ENCODE measurements at places on chromosomes 3 and 15.

DNA sequence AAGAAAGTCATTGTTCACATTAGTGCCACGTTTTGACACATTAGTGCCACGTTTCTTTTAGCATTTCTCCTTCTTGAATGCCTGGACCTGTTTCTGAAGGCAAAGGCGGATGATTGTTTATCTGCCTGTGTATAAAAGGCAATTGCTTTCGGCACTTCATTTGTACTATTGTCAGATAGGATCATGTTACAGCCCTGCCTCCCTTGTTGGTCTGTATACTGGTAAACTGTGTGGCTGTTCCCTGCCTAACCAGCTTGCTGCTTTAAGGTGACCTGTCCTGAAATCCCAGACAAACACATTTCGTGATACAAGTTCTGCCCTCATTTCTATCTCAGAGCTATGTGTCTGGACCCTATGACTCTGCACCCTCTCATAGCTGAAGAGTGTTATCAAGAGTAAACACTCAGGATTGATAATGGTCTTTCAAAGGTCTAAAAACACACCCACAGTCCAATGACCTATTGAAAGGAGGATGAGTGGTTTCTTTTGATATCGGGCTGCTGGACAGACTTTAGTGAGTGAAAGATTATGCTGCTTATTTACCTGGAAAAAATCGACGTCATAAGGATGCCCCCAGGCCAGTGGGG is 276.3 kb upstream of the MCTP2 start:
- no peak for DNase-seq

DNA sequence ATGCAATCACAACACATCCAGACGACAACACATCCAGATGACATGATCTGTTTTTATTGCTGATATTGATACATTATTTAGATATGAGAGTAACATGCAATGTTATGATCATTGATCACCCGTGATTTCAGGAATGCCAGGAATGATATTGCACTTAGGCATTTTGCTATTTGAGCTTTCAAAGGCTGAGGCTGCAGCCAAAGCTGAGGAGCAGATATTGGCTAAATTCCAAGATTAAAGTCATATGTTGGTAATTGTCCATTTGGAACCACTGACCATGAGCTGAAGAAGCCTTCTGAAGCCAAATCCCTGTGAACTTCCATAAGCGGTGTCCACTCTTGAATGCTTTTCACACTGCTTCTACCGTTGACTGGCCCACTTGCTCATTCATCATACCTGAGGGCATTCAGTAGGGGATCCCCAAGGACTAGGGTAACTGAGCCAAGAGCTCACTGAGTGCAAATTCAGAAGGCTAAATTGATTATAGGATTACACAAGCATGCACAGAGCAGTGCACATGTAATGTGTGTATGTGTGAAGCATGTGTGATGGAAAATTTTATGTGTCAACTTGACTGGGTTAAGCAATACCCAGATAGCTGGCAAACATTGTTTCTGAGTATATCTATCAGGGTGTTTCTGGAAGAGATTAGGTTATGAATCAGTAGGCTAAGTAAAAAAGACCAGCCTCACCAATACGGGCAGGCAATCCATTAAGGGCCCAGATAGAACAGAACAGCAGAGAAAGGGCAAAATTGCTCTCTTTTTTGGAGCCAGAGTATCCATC is 92.1 kb upstream of the PLAAT1 start:
- DNase-seq = no peak

DNA sequence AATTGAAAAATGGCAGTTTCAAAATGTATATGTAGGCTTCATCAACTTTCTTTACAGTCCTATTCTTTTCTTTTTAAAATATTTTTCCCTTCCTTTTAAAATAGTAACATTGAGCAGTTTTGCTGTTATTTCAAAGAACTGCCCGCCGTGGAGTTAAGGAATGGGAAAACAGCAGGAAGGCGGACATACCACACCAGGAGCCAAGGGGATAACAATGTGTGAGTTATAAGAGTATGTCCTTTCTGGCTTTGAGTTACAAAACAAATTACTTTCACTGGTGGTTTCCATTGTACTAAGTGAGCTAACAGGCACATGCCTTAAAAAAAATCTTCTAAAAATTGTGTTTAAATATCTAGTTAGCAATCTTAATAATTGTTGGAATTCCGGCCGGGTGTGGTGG is 37.4 kb upstream of the FBXL22 start:
- no peak for DNase-seq

- no peak for DNase-seq
Measured at GRCh38 chr15:67175643-67176071, 78.8 kb downstream of the AAGAB start.

DNA sequence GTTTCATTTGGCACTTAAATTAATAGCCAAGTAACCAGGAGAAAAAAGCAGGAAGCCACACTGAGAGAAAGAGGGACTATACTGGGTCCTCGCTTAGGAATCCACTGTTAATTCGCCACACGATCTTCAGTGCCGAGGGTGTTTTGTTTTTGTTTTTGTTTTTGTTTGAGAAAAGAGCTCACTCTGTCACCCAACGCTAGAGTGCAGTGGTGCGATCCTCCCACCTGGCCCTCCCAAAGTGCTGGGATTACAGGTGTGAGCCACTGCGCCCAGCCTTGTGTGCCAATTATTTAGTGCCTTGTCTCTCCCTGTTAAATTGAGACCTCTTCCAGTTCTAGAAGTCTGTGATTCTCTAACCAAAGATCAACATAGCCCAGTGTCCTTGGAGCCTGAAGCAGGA is 53.8 kb upstream of the TPM1 start:
- DNase-seq = no peak

DNA sequence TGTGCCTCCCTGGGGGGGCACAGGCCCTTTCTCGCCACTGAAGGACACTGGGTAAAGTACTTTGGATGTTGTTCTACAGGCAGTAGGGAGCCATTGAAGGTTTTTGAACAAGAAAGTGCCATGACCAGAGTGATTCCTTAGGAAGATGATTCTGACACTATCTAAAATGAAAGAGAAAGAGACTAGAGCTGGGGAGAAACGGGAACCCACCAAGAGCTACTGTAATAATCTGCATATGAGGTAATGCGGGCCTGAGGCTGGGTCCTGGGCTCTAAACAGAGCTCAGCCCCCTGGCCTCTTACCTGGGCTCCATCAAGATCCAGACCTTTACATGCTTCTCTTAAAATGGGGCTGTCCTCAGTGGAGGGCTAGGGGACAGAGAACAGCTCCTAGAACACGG is 24.9 kb downstream of the GRK7 start:
- DNase-seq = no peak

DNA sequence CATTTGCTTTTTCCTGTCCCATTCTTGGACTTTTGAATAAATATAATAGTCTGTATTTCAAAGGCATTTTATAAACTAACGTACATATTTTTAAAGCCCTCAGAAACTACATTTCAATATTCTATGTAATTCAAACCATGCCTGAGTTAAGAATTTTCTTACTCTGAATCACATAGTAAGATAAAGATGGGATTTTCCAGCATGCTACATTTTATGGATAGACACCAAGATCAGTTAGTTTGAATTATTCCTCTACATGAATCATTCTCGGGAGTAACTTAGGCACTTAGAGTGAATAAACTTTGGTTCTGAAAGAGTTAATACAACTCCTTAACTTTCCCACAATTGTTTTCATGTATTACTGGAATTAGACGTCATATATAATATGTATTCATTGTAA is 713.3 kb upstream of the CBLB start:
- DNase-seq = no peak

DNA sequence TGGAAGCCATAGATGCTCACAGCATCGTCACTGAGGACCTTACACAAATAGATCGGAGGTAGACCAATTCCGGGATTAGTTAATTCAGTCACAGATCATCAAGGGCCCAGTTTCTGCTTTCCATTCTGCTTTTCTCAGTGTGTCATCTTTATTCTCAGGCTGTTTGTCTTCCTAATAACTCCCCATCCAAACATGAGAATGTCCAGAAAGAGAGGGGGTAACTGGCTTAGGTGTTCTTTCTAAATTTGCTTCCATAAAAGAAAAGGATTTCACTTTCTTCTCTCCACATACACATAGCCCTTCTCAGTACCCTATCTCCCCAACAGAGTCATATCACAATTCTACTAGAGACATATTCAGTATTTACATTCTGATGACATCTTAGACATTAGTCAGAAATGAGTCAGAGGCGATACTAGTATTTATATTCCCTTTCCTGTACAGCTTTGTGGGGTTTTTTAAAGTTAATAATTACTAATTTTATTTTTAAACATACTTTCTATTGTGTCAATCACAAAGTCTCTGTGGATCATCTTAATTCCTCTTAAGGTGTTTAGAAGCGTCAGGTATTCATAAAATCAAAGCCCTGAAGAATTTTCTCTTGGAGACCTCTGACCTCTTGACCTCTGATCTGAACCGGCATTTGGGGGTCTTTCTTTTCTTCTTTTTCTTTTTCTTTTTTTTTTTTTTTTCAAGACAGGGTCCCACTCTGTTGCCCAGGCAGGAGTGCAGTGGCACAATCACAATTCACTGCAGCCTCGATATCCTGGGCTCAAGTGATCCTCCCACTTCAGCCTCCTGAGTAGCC is 24.3 kb upstream of the IL12A start:
- no peak for DNase-seq

DNA sequence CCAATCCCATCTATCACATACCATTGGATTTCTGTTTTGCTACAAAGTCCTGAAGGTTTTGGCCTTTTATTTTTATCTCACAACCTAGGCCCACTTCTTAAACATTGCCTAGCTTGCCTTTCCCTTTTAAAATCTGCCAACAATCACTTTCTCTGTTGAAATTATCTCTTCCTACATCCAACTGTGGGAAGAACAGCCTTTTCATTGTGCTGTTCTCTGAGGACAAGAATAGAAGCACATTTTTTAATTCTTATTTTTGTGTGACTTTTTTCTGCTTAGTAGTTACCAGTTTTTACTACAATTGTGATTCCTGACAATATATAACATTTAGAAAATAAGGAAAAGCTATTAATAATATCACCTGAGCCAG is 159.2 kb downstream of the CNTN6 start:
- no peak for DNase-seq

GRCh38 chr3:27907929-27908328 is 185.8 kb upstream of the EOMES start:
- DNase-seq = no peak

- no peak for DNase-seq
Measured at GRCh38 chr3:181956122-181956521, 244.4 kb downstream of the SOX2 start.

- no peak for DNase-seq
Measured at GRCh38 chr3:12178091-12178820, 19.5 kb upstream of the TIMP4 start.

GRCh38 chr3:106184540-106185457 is 316.0 kb upstream of the CBLB start:
- DNase-seq = no peak

GRCh38 chr3:154718053-154718452 is 288.1 kb upstream of the GPR149 start:
- no peak for DNase-seq

GRCh38 chr15:52730173-52730572 is 51.0 kb upstream of the ATOSA start:
- DNase-seq = peak; percentile 29

DNA sequence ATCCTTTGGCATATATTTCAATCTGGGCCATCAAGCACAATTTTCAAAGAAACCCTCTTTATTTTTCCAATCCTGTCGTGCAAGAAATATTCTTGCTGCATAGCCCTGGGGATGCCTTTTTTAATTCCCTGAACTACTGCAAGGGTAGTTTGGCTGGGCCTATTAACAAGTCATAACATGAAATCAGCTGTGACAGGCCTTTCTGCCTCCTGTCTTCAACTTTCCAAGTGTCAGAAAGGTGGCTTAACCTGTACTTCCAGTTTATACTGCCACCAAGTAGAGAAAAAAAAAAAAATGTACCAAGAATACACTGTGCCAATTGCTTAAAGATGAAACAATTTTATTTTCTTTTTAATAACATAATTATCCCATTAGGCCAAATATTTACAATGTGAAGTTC is 32.4 kb upstream of the SPPL2A start:
- no peak for DNase-seq

GRCh38 chr3:160673188-160673587 is 3.8 kb upstream of the ARL14 start:
- no peak for DNase-seq

- no peak for DNase-seq
Measured at GRCh38 chr3:36707623-36708409, 56.5 kb downstream of the DCLK3 start.

- DNase-seq = no peak
Measured at GRCh38 chr3:178320456-178321351, 215.5 kb upstream of the KCNMB2 start.

DNA sequence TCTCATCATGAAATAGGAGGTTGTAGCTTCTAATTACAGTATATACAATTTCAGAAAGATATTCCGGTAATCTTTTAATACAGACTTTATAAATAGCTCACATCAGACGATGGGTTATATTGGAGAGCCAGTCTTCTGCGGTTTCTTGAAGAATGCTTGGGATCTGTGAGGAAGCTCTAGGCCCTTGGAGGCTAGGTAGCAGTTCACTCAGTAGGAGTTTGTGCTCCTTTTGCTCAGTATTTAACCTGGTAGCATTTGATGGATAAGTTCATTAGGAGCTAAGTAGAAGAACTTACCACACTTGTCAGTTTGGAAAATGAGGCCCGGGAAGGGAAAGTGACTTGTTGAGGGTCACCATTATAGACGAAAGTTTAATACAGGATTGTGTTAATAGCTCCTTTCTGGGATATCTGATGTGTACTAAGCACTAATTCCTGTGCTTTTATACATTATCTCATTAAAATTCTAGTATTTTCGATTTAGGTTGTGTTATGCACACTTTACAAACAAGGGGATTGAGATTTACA is 2.8 kb downstream of the FNDC3B start:
- DNase-seq = no peak

GRCh38 chr15:70420948-70421482 is 323.3 kb upstream of the TLE3 start:
- no peak for DNase-seq

DNA sequence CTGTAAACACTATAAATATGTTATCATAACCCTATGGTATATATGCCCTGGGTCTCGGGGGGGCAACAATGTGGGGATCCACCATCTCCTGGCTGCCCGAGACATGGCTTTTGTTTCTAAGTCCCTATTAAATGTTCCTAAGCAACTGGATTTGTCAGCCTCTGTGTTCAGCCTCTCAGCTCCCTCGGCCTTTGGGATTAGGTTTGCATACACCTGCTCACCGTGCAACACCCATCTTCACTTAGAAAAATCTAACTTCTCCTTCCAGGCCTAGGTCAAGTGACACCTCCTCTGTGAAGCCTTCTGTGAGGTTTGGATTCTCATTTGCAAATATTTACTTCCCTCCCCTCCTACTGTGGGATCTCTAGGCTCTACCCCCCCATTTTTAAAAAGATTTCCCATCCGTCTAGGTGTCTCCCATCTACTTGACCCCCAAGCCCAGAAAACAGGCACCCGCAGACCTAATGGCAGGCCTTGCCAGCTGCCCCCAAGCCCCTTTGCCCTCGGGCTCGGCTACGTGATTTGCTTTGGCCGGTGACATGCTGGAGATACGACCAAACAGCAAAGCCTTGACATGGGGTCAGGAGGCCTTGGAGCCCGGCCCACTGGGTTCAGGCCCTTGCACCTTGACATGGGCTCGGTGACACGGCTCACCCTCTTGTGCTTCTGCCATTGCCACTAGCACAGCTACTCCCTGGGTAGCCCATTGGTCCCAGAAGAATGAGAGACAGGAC is 66.0 kb upstream of the BLM start:
- no peak for DNase-seq

GRCh38 chr3:196220587-196220986 is 4.3 kb downstream of the SLC51A start:
- DNase-seq = no peak

Data from stimulated activated CD4-positive, alpha-beta T cell treated with anti-CD3 and anti-CD28 coated beads, Interleukin-2, amount 100 ng/mL, for 24 hours (primary cell).